Activated CD8-positive, alpha-beta T cell treated with anti-CD3 and anti-CD28 coated beads for 36 hours (primary cell): ENCODE measurements at places on chromosomes 6 and 20.

DNA sequence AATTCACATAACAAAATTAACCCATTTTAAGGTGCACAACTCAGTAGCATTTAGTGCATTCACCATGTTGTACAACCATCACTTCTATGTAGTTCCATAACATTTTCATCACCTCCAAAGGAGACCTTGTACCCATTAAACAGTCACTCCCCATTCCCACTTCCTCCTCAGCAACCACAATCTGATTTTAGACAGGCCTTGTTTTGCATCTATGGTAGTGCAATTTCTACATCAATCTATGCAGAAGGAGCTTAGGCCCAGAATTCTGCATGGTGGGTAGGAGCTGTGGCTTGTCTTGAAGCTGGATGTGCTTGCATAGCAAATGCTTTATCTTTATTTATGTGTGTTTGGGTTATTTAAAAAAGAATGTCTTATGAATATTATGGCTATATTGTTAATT is 13.5 kb upstream of the HLA-DQA1 start:
- DNase-seq: no peak

DNA sequence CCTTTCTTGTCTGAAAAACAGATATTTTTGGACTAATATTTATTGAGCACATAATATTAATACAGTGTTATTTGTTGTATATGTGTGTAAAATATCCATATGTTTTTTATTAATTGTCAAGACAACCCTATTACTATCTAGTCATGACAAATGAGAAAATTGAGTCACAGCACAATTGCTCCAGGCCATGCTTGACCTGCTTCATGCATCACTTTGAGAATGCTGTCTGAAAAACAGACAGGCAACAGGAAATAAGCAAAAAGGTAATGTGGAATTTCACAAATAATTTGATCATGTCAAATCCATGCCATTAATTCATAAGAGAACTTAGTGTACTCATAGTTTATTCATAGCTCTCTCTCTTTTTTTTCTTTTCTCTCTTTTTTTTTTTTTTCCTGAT is 246.5 kb downstream of the RIMS1 start:
- DNase-seq: no peak

DNA sequence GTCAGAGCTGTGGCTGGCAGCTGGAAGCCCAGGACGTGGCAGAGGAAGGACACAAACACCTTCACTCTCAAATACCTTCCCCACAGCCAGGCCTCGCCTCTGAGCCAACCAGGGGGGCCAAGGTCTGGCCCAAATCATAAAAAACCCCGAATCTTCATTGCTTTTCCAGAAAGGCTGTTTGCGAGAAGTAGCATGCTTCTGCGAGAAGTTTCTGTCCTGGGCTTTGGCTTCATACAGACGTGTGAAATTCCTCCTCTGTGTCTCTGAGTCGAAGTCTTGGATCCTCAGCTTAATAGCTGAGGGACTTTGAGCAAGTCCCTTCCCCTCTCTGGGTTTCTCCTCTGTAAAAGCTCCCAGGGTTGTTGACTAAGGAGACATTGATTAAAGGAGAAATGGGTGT is 63.0 kb downstream of the CHMP4B start:
- no peak for DNase-seq

DNA sequence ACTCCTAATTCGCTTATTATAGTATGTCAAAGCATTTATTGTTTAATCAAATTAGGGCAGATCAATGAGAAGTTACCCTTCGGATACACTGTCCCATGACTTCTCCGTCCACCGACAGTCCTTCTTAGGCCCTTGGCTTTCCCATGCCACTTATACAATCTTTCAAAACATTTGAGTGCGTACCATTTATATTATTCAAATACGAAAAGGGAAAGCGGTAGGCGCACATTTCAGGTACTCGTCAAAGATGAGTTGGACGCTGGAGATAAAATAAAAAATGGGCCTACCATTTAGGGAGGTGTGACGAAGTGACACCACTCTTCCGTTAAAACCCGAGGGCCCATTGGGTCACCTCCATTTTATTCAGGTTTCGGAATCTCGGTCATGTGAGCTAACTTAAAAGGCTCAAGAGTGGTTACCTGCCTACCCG is 542 bp upstream of the AFG1L start:
- DNase-seq: no peak

DNA sequence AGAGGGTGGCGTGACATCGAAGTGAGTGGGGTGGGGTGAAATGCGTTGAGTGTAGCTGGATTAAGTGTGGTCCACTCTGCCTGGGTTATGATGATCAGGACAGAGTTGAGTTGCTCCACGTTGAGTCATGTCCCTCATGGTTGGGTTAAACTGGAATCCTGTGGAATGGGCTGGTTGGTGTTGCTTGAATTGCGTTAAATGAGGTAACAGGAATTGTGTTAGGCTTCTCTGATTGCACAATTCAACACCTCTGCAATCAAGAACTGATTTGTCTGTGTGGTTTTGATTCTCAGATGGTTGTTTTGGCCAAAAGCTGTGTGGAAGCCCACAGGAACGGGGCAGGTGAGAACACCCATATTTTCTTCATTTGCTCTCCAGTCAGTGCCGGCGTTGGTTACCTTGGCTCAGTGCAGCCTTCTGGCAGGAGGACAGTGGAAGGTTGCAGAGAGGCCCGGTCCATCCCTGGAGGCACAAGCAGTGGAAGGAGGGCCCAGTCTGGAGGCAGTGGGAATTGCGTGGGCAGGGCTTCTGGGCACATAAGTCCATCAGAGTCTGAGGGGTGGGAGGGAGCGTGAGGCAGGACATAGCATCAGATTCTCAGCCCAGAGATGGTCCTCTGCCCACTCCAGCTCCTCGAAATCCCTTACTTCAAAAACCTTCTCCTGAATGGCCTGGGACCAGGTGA is 11.6 kb downstream of the NOTCH4 start:
- no peak for DNase-seq

GRCh38 chr20:36895036-36895435 is 19.1 kb downstream of the TLDC2 start:
- DNase-seq: no peak

GRCh38 chr6:45538641-45539547 is 161.2 kb upstream of the SUPT3H start:
- no peak for DNase-seq

DNA sequence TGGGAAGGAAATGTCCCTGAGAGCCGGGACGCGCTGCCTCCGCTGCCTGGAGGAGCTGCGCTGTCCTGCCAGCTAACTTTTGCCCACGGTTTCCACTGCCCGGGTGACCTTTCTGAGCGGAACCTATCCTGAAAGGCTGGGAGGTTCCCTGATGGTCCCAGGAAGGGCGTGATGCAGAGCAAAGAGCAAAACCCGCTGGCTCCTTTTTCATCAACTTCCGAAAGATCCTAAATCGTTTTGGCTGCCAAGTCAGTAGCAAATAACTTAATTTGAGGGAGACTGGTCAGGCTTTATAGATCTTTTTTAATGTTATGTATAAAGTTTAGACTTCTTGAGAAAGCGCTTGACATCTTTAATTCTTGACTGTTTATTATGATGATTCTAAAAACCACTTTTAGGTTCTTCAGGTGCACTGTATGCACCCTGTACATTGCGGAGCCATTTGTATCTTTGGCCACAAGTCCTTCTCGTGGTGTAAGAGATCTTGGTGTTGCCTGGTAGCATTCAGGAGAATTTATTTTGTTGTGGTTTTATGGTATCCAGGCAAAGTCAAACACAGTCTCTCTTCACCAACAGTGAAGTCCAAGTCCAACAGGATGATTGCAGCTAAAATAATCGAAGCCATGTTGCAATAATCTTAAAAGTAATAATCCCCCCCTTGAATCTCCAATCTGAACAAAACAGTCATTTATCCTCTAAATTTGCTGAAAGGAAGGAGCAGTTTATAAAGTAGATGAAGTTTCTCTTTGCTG is at the start of gene SYNE1:
Gene SYNE1 (minus strand): TSS at position 67 of the 752 bp plus-strand sequence. CDS start 9,031 bp downstream, outside the sequence.
- DNase-seq: no peak

GRCh38 chr6:119299694-119300093 is 49.9 kb downstream of the MAN1A1 start:
- no peak for DNase-seq

- no peak for DNase-seq
Observed at GRCh38 chr20:16477632-16478031, 95.6 kb downstream of the KIF16B start.

DNA sequence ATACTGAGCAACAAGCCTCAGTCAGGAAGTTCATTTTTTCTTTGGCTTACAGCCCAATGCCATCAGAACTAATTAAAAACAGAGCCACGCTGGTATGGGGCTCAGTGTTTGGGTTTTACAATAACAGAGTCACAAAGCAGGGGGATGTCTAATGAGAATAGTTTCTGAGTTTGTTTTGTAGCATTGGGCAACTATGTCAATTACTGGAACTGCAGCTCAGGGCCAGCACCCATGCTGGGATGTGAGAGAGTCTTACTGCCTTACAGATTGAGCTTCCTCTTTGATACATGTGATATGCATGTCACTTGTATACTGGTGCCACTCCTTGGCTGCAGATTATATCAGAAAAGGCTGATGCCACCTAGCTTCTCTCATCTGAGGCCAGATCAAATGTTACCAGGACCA is 117.6 kb downstream of the TFAP2B start:
- DNase-seq: no peak
